ENCODE measurements at places on chromosomes 7 and 10. TPM values are rescaled to one million over a fixed set of nuclear protein-coding genes. Genes with fewer than 3 reads are reported as not detected.
A peak's percentile ranks its signal among the peaks of the same experiment; 100 is the strongest.

- DNase-seq = no peak
- no peaks in the 10 kb centered on the region for H3K4me1 ChIP-seq
- H3K27me3 ChIP-seq = no peaks in the 10 kb centered on the region
- H3K27ac ChIP-seq = no peak overlapping the region
- H3K36me3 ChIP-seq = no peaks in the 10 kb centered on the region
Measured at GRCh38 chr7:88495881-88496725, 189.4 kb upstream of the STEAP4 start.

DNA sequence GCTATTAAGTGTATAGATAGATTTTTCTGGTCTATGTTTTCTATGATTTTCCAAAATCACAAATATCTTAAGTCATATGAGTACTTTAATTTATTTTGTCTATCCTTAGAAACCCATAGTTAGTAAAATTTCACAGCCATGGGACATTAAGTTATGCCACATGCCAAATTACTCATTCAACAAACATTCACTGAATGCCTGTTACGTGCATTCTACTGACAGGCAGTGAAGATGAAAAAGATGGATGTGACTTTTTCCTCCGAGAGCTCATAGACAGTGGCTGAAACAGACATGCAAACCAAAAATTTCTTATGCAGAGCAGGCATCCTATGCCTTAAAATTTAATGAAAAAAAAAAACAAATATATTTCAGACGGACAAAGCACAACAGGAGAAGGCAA lies 84.9 kb downstream of the CHRM2 start:
- H3K36me3 ChIP-seq = no peaks in the 10 kb centered on the region
- H3K27ac ChIP-seq = no peak overlapping the region
- no peak overlapping the region for H3K4me3 ChIP-seq
- no peaks in the 10 kb centered on the region for H3K27me3 ChIP-seq
- H3K4me1 ChIP-seq = no peaks in the 10 kb centered on the region

GRCh38 chr10:13168781-13169180 lies 7.4 kb downstream of the MCM10 start:
- no peaks in the 10 kb centered on the region for H3K4me1 ChIP-seq
- no peaks in the 10 kb centered on the region for H3K36me3 ChIP-seq
- H3K27ac ChIP-seq = no peak overlapping the region
- H3K4me3 ChIP-seq = no peak overlapping the region

GRCh38 chr7:30894009-30894408 lies 17.6 kb upstream of the AQP1 start:
- H3K36me3 ChIP-seq = no peaks in the 10 kb centered on the region
- no peaks in the 10 kb centered on the region for H3K4me1 ChIP-seq
- no peaks in the 10 kb centered on the region for H3K27me3 ChIP-seq
- DNase-seq = no peak
- no peak overlapping the region for H3K4me3 ChIP-seq
- H3K27ac ChIP-seq = peak overlapping the region; percentile 65

- H3K4me1 ChIP-seq = no peaks in the 10 kb centered on the region
- H3K36me3 ChIP-seq = no peaks in the 10 kb centered on the region
- H3K27me3 ChIP-seq = no peaks in the 10 kb centered on the region
- no peak overlapping the region for H3K4me3 ChIP-seq
- no peak for DNase-seq
Measured at GRCh38 chr7:7157177-7157886, 25.0 kb upstream of the C1GALT1 start.

- H3K4me3 ChIP-seq = no peak overlapping the region
- H3K4me1 ChIP-seq = no peaks in the 10 kb centered on the region
- H3K27ac ChIP-seq = no peak overlapping the region
Measured at GRCh38 chr10:69449841-69450240, 1.4 kb upstream of the TSPAN15 start.

Gene CYP3A4
- total RNA-seq = not detected

Gene CDHR1
- 0.32 TPM for total RNA-seq

Gene ZNF727
- 6.3 TPM for total RNA-seq

All from aorta (tissue), 5 donors.